Activated T-cell treated with anti-CD3 and anti-CD28 coated beads, Interleukin-2, amount 50 U/mL, for 72 hours (primary cell): ENCODE measurements at places on chromosomes 16 and 17.

DNA sequence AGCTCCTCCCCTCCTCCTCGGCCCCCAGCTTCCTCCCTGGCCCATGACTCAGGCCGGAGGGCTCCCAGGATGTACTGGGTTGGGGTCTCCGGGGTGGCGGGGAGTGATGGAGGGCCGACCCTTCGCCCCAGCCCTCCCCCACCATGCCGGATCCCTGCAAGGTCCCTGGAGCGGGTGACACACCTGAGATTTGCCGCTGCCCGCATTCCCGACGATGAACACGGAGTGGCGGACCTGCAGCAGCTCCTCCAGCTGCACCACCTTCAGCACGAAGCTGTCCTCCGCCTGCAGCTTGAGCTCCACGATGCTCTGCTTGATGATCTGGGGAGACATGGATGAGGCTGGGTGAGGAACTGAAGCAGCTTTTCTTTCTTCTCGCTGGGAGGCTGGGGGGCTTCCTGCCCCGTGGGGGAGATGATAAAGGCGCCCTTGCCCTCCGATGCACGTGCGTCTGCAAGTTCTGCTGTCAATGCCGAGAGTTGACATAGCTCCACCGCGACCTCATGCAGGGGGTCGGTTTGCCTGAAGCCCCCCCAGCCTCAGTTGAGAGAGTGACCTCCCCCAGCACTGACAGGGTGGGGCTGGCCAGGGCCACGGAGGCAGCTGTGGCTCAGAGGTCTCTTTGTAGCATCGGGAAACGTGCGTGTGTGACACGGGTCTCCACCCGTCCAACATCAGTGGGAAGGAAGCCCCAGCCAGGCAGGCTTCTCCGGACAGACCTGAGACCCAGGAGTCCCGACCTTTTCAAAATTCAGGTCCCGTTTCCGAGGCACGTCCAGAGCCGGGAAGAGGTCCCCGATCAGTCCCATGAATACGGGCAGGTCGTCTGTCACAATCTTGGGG is 83.1 kb downstream of the DNAH17 start:
- no peak overlapping the region for H3K27ac ChIP-seq
- no peaks in the 10 kb centered on the region for H3K4me1 ChIP-seq
- no peak overlapping the region for H3K4me3 ChIP-seq
- no peak for DNase-seq

DNA sequence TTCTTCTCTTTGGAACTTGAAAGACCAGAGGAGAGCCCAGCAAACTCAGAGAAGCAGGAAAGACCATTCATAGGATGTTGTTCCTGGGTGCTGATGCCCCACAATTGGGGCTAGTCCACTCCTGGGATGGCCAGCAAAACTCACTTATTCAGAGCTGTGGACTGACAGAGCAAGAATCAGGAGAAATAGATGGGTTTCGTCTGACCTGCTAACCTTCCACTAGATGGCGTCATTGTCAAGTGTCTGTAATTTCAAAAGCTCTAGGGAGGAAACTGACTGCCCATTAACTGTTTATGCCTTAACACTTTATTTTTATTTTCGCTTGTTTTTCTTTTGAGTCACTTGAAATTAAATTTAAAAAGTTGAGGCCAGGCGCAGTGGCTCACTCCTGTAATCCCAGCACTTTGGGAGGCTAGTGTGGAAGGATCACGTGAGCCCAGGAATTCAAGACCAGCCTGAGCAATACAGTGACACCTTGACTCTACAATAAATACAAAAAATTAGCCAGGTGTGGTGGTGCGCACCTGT is 28.7 kb upstream of the MILR1 start:
- H3K4me1 ChIP-seq, result no peaks in the 10 kb centered on the region
- no peak overlapping the region for H3K27ac ChIP-seq

- no peaks in the 10 kb centered on the region for H3K4me1 ChIP-seq
- H3K4me3 ChIP-seq, result no peak overlapping the region
- H3K36me3 ChIP-seq, result peaks cover 2% of the 10 kb centered on the region
Observed at GRCh38 chr16:54594601-54595391, 308.2 kb upstream of the IRX3 start.

GRCh38 chr16:67150047-67150832 is 558 bp downstream of the B3GNT9 start:
- H3K4me1 ChIP-seq, result peaks cover 21% of the 10 kb centered on the region
- H3K4me3 ChIP-seq, result peak overlapping the region; percentile 81
- H3K27ac ChIP-seq, result no peak overlapping the region
- DNase-seq, result peak; percentile 68

DNA sequence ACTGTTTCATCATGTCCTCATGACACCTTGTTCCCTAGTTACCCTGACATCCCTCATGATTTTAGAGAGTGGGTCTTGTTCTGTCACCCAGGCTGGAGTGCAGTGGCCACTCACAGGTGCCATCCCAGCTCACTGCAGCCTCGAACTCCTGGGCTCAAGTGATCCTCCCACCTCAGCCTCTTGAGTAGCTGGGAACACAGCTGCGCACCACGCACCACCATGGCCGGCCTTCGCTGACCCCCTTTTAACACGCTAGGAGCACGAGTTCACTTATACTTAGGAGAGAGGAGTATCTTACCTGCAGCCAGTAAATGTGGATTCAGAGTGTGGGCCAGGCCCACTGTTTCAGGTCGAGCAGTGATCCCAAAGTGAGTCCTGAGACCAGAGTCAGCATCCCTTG is 21.4 kb downstream of the NT5M start:
- H3K27me3 ChIP-seq, result no peaks in the 10 kb centered on the region
- no peak for DNase-seq
- no peak overlapping the region for H3K4me3 ChIP-seq
- no peaks in the 10 kb centered on the region for H3K36me3 ChIP-seq

DNA sequence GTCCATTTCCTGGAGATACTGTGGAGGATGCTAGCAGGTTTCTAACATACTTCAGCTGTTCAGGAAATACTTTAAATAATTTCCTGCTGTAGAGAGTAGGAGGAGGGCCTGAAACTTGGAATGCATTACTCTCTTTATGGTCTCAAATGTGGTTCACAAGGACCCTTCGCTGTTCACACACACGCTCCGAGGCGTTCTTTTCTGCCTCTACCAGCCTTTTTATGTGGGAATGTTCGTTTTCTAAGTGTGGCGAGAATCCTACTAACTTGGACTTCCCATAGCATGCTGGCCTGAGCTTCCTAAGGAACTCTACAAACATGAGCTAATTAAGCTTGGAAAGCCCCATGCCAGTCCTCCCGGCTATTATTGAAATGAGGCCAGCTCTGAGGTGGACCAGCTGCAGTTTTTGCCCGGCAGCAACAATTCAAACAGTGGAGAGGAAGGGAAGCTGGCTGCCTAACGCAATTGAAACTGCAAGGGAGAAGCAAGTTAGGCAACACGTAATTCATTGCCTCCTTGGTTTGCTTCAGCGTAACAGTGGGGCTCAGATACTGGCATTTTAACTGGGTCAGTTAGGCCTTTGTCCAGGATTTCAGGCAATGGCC is 18.9 kb downstream of the KPNA2 start:
- no peak for DNase-seq
- no peaks in the 10 kb centered on the region for H3K36me3 ChIP-seq
- peak overlapping the region; percentile 32 for H3K27ac ChIP-seq
- H3K4me1 ChIP-seq, result no peaks in the 10 kb centered on the region
- no peak overlapping the region for H3K4me3 ChIP-seq
- H3K27me3 ChIP-seq, result peaks cover 7% of the 10 kb centered on the region

DNA sequence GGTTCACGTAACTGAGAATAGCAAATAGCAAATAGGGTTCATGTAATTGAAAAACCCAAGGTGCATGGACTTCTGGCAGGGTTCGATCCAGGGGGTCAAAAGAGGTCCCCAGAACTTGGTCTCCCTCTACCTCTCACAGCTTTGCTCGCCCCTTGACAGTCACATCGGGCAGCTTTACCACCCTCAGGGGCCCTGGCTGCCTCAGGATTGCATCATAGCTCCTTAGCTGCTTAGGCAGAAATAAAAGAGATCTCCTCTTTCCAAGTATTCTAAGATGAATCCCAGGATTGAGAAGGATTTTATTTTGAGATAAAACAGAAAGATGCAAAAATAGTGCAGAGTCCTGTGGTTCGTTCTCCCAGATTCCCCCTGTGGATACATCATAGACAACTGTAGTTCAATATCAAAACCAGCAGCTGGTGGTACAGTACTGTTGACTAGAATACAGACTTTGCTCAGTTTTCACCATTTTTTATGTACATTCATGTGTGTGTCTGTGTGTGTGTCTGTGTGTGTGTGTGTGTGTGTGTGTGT is 12.8 kb downstream of the ADGRG3 start:
- H3K4me3 ChIP-seq, result no peak overlapping the region
- H3K4me1 ChIP-seq, result no peaks in the 10 kb centered on the region
- no peaks in the 10 kb centered on the region for H3K27me3 ChIP-seq
- H3K27ac ChIP-seq, result no peak overlapping the region
- H3K36me3 ChIP-seq, result no peaks in the 10 kb centered on the region
- DNase-seq, result no peak

- H3K4me3 ChIP-seq, result peak overlapping the region; percentile 88
- DNase-seq, result no peak
- H3K36me3 ChIP-seq, result no peaks in the 10 kb centered on the region
- H3K27me3 ChIP-seq, result no peaks in the 10 kb centered on the region
- H3K4me1 ChIP-seq, result peaks cover 68% of the 10 kb centered on the region
Observed at GRCh38 chr17:7215136-7215638, 4.4 kb downstream of the DLG4 start.

DNA sequence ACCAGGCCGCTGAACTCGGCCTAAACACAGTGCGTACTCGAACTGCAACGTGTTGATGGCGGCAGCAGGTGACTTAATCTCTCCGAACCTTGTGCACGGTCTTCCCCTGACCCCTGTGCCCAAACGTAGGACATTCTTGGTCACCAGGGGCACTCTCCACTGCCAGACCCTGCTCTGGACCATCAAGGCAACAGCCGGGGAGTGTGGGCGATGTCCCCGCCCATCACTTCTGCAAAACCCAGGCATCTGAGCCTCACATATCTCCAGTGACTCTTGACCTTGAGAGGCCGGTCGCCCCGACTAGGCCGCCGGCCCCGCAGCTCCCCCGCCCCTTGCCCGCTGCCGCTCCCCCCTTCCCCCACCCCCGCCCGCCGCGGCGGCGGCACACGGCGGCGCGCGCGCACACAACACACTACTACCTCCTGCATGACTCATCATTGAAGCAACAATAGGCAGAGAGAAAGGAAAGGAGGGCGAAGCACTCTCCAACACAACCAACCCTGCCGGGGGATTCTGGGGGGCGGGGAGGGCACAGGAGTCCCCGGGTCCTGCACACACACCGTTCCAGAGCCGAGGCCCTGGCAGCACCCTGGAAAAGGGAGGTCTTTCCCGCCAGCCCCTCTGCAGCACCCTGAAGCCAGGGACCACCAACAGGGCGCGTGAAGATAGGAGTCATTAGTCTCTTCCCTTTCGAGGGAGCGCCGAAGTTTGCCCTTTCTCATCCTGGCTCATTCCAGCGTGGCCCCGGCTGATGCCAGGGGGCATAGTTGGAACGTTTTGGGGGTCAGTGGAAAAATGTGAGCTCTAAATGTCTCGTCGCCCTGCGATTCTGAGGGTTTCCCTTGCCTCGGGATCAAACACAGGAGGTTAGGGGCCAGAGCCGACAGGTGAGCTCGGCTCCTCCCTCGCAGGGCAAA is 1.9 kb downstream of the MNT start:
- peak overlapping the region; percentile 88 for H3K27ac ChIP-seq
- H3K27me3 ChIP-seq, result no peaks in the 10 kb centered on the region
- no peaks in the 10 kb centered on the region for H3K36me3 ChIP-seq
- peak; percentile 58 for DNase-seq

DNA sequence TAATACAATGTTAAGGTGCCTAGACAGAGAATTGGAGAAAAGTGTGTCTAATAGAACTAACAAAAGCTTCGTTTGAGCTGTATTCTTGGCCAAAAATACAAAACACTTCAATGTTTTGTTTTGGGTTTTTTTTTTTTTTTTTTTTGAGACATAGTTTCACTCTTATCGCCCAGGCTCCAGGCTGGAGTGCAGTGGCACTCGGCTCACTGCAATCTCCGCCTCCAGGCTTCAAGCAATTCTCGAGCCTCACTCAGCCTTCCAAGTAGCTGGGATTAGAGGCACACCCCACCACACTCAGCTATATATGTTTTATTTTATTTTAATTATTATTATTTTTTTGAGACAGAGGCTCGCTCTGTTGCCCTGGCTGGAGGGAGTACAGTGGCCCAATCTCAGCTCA is 38.3 kb upstream of the CARMIL2 start:
- no peaks in the 10 kb centered on the region for H3K27me3 ChIP-seq
- H3K36me3 ChIP-seq, result no peaks in the 10 kb centered on the region
- no peak overlapping the region for H3K4me3 ChIP-seq
- no peak overlapping the region for H3K27ac ChIP-seq
- peaks cover 15% of the 10 kb centered on the region for H3K4me1 ChIP-seq

DNA sequence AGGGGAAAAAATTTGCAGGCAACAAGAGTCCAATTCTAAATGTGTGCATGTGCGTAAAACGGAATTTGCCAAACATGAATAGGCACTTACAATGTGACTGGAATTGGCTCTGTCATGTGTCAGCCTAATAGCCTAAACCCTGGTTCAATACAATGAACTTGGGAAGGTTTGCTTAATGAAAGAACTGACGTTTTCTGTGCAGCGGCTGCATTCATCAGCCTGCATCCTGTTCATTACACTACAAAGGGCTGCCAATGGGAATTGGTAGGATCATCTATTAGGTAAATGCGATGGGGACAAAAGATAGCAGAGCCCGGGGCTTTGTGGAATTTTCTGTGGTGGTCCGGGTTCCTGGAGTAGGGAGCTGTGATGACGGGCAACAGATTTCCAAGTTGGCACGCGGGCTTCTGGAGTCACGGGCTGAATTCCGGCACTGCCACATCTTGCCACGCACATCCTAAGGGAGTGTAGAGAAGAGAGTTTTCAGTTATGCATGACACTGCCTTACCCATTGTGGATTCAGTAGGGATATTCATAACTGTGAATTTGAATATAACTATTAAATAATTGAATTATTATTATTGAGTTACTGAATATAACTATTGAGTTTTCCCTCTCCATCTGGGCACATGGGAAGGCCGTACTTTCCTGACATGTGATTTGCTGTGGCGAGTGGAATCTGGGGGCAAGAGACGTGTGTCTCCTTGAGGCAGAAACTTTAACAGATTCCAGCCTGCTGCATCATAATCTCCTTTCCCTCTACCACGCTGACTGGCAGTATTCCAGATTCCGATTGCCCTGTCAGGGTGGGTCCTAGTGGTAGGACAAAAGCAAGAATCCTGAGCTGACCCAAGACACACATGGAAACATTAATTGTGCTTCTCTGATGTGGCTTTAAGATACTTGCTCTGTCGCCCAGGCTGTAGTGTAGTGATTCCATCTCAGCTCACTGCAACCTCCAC is 565.6 kb downstream of the WWOX start:
- no peak overlapping the region for H3K27ac ChIP-seq
- no peak for DNase-seq
- no peaks in the 10 kb centered on the region for H3K27me3 ChIP-seq
- no peaks in the 10 kb centered on the region for H3K36me3 ChIP-seq
- H3K4me3 ChIP-seq, result no peak overlapping the region

- no peak overlapping the region for H3K4me3 ChIP-seq
- no peak for DNase-seq
- no peaks in the 10 kb centered on the region for H3K27me3 ChIP-seq
- no peaks in the 10 kb centered on the region for H3K36me3 ChIP-seq
Observed at GRCh38 chr17:72060084-72060483, 60.7 kb upstream of the SOX9 start.
